ENCODE measurements at places on chromosomes 12 and 14.
A peak's percentile ranks its signal among the peaks of the same experiment; 100 is the strongest.

- no peak for DNase-seq
These were observed 19.9 kb downstream of the BDKRB2 start for GRCh38 chr14:96224480-96225096.

DNA sequence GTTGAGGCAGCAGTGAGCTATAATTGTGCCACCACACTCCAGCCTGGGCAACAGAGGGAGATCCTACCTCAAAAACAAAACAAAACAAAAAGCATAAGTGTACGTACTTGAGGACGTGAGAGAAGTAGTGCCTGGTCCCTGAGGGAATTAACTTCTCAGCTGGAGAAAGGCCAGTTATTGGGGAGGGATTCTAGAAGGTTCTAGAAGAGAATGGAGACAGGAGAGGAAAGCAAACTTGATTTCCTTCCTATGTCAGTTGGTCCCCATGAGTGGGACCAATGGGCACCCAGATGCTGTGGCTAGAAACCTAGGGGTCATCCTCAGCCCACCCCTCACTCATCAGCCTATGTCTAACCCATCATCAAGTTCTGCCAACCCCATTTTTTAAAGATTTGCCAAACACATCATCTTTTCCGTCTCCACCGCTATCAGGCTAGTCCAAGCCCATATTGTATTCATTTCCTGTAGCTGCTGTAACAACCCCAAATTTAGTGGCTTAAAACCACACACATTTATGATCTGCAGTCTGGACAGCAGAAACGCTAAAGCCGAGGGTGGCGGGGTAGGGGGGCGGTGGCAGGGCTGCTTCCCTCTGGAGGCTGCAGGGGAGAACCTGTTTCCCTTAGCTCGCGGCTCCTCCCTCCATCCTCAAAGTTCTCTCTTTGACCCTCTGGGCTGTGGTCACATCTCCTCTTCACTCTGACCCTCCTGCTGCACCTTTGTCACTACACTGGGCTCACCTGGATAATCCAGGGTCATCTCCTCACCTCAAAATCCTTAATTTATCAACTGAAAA is 7.2 kb upstream of the RBM19 start:
- no peak for DNase-seq

DNA sequence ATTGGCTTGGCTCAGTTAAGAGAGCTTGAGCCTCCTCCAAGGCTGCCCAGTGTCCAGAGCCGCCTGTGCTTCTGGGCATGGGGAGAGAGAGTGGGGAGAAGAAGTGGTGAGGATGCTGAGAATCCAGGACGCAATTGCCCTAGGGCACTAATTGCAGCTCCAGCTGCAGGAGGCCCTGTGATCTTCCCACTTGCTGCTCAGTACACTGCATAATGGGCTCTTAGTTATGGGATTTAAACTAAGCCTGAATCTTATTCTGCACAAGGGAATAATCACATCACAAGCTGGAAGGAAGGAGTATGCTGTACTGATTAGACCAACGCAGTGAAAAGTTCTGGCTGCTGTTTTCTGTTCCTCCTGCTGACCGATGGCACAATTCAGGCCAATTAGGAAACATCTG is 101.0 kb upstream of the PRMT8 start:
- DNase-seq, result no peak

DNA sequence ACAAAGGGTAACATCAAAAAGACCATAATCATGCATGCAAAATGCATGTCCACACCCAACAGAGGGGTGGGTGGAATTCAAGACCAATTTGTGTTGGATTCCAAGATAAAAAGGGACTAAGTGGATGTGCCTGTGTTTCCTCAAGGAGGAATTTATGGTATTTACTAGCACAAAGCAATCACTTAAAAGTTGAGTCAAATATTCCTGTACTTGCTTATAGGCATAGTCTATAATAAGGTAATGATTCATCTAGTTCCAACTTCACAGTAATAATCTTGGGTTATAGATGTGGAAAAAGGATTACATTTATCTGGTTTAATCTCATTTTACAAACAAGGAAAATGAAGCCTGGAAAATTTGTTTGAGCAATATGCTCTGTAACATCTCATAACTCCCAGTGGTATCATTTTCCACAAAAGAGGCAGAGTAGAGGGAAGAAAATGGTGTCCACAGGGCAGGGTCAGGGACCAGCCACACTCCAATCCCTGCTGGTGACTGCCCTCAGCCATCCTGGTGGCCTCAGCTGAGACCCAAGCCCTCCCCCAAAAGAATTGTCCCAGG is 80.8 kb upstream of the REP15 start:
- no peak for DNase-seq

DNA sequence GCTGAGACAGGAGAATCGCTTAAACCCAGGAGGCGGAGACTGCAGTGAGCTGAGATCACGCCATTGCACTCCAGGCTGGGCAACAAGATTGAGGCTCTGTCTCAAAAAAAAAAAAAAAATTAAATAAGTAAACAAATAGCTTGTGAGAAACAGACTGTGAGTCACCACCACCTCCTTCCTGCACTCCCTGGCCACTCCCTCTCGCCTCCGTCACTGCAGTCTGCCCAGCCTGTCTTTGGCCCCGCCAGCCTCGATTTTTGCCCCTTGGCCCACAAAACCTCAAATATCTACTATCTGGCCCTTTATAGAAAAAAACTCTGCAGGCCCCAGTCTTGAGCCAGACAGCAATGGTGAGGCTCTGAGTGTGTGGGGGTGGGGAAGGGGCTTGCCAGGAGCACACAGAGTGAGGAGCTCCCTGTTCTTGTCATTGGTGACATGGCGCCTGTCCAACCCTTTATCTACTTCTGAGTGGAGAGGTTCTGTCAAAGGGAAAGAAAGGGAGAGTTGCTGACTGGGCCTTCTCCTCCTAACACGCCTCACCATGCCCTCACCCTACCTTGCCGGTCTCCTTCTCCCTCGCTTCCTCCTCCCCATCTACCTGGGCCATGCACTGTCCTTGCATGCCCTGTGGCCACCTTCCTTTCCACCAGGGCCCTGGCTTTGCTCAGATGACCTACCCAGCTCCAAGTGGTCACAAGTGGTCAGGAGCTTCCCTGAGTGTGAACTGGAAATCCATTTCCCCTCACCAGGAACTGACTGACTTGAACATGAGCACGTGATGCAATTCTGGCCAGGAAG is 22.1 kb downstream of the LGMN start:
- DNase-seq, result peak; percentile 35
